ENCODE measurements at places on chromosomes 6 and 20.

DNA sequence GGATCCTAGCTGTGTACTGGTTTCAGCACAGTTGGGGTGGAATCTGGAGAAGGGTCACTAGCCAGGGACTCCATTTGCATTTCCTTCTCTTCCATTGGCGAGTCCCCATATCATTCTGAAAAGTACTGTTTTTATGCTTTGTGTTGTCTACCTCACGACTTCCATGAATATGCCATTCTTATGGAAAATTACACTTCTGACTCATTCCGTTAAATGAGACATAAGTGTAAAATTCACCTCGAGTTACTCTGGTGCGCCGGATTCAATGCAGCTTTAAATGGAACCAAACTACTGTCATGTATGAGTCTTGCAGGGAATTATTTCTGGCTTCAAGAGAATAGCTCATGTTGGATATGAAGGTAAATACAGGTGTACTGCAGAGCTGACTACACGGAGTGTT, 99.2 kb downstream of the PDE7B start:
- no peak for DNase-seq

- DNase-seq = no peak
Observed at GRCh38 chr6:37838219-37838921, 18.8 kb downstream of the ZFAND3 start.

DNA sequence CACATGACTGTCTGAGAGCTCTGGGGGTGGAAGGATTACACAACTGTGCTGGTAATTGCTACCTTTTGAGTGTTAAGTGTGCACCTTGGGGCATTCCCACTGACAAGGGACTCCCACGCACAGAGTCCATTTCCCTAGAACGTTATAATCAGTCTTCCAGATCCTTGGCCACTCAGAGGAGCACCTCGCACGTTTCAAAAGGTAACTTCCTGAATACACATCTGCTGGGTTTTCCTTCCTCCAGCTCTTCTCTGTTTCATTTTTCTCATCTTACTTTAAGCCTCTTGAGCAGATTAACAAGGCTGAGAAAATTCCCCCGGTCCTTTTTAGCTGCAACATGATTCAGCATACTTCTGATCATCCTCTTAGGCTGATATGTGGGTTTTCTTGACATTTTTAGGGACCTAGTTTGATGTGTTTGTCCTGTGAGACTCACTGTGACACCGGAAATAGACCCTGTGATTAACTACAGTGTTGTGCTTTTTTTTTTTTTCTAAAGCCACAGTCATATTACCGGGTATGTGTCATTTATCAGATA, 98.4 kb upstream of the DUSP22 start:
- DNase-seq = no peak

DNA sequence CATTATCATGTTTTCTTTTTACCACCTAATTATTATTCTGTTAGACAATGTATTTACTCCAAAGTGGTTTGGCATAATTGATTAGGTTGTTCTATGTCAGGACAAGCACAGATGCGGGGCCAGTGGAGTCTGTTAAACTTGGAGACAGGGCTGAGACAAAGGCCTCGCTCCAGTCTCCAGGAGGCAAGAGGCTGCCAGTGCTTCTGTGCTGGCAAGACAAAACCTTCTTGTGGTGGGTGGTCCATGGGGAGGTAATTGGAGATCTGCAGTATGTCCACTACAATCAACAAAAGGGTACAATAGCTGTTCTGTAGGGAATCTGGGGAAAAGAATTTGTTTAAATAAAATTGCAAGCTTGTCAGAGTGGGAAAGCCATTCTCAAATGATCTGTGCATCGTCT, 677.2 kb upstream of the SLC35B3 start:
- DNase-seq = no peak

GRCh38 chr20:48758206-48758820, 69.5 kb downstream of the PREX1 start:
- peak; percentile 43 for DNase-seq

DNA sequence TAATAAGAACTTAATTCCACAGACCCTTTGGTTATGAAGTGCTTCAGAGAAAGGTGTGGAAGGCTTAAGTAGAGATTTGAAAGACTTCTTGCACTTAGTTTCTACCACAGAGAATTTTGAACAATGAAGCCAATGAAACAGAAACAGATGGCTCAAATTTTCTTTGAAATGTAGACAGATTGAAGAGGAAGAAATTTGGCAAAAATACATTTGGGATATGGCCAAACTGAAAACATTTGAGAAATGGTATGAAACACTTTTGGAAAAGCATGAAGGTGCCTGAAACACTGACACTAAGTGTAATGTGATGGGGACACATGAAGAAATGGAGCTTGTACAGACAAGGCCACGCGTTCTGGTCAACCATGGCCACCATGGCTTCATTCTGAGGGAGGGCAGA, 272.4 kb upstream of the EXOC2 start:
- DNase-seq = no peak

- DNase-seq = no peak
Observed at GRCh38 chr20:51631011-51631950, 88.8 kb upstream of the NFATC2 start.

All from DMS79 (cell line).